ENCODE measurements at places on chromosomes 3 and 15.

GRCh38 chr3:66407611-66408218 is 93.1 kb downstream of the LRIG1 start:
- peak; percentile 22 for DNase-seq

DNA sequence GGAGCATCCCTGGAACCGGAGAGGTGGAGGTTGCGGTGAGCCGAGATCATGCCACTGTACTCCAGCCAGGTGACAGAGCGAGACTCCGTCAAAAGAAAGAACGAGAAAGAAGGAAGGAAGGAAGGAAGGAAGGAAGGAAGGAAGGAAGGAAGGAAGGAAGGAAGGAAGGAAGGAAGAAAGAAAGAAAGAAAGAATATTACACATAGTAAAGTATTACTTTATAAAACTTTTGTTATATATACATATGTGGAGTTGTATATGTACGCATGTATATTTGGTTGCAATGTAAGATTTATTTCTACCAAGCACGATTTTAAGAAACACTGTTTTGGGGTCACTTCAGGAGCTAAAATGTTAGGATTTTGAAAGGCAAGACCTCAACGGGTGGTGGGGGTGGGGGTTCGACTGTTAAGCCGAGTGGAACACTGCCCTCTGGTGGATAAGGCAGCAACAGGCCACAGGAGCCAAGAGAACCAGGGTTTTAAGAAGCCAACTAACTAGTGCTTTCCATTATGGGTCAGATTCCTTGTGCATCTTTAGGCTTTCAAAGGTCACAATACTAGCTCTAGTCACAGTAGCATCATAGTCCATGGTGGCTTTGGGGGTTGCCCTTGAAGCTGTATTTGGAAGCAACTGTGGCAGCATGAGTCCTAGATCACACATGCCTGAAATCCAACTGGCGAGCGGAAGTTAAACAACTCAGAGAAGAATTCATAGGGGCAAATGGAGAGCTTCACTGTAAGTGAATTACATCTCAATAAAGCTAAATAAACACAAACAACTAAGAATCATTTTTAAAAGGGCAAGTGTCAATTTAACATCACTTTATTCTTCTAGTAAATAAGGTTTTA is 22.5 kb downstream of the GLB1 start:
- DNase-seq, result peak; percentile 37

DNA sequence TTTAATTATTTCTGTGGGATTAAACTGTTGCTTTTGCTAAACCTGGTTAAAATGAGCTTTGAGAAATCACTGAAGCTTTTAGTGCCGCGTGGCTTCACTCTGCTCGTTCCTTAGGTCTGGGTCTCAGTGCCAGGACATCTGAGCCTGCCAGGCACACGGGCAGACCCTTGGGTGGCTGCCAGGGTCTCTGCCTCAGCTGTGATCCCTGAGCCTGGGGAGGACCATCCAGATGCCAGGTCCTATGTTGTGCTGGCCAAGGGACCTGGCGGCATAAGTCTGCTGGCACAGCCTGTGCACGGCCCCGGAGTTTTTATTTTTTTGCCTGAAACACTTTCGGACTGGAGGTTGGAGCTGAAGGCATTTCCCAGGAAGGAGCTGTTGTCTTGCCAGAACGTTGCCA is 328.1 kb downstream of the LRTM1 start:
- DNase-seq, result no peak

DNA sequence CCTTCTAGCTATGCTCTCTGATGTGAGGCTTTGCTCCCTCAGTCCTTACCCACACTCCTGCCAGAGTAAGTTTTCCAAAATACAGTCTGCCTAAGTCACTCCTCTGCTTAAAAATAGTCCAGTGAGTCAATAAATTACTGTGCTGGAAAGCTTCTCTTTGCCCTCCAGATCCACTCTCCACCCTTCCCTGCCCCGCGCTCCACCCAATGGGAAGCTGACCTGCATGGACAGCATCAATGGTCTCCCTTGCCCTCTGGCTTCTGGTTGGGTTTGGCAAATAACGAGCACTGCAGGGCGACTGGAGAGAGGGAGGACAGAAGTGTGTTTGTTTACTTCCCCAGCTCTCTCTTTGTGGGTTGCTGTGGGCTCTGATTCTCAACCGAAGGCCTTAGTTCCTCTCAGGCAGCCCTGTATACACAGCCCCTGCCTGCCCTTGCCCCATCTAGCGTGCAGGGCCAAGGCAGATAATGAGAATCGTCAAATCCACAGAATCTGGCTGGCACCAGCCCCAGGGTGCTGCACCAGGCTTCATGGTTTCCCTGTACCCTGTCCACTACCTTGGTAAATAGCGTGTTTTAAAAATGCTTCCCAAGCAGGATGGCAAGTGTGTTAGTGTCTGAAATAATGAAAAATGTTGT is 110.4 kb downstream of the ADAMTSL3 start:
- DNase-seq, result no peak

- DNase-seq, result no peak
Observed at GRCh38 chr3:180311242-180311641, 274.5 kb upstream of the PEX5L start.

DNA sequence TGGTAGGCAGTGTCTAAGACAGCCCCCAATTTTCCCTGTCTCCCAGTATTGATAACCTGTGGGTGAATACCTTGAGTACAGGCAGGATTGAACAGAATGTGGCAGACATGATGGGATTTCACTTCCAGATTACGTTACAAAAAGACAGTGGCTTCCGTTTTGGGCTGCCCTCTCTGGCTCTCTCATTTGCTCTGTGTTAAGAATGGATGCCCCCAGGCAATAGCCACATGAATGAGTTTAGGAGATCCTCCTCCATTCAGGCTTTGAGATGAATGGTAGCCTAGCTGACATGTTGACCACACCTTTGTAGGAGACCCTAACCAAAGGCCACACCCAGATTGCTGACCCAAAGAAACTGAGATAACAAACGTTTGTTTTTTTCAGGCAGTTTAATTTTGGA is 34.3 kb downstream of the UBXN7 start:
- DNase-seq, result no peak

GRCh38 chr3:188219147-188219546 is 65.2 kb downstream of the LPP start:
- DNase-seq, result no peak

DNA sequence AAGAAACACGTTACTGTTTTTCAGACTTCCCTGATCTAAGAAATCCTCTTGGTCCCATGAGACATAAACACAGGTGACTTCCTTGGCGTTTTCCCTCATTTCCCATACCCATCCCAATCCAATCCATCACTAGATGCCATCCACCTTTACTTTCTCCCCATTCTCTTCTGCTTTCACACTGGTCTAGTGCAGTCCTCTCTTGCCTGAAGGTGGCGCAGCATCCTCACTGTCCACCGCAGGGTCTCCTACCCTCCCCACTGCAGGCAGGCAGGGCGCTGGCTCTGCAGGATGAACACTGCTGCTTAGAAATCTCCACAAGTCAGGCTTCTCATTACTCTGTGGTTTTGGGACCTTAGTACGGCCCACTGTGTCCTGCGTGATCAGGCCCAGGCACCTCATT is 58.2 kb downstream of the RAB7A start:
- DNase-seq, result no peak

DNA sequence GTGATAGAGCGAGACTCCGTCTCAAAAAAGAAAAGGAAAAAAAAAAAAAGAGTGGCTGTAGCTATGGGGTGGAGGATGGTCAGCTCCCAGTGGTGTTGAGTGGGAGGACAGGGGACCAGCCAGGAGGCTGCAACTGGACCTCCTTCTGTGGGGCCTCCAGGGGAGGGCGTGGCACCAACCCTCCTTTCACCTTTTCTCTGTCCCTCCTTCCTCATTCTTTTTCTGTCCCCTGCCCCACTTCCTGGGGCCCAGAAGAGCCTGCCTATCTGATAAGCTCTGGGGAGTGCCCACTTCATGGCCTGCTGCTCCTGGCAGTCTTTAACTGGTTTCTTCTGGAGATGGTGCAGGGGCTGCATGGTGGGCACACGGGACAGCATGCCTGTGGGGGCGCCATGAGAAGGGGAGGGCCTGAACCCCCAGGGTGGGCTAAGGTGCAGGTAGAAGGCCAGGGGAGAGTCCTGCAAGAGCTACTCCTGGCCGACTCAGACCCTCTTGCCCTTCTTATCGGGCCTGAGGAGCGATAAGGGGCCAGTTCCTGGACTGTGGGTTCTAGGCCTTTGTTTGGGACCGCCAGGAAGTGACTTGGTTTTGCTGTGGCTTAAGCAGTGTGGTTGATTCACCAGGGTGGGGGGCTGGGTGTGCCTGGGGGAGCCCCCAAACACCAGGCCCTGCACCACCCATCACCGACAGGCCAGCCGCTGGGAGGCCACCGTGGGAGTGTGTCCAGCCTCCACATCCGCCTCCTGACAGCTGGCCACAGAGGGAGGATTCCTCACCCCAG is 49.4 kb upstream of the FLNB start:
- DNase-seq, result no peak

- no peak for DNase-seq
Observed at GRCh38 chr15:52013151-52013791, 5.7 kb upstream of the MAPK6 start.

DNA sequence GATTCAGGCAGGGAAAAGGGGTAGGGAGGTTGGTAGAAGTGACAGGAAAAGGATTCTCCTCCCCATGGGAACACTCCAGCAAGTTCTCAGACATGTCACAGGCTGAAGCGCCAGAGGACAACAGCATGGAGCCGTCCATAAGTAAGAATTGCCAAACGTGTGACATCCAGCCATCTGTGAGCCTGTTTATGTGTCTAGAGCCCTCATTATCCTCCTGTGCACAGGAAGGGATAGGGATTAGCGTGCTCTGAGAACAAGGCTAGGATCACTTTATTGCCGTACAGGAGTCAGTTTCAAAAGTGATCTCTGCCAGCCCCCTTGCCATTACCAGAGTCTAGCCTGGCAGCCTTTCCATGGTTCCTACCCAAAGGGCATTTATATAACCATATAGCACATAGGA is 549.5 kb downstream of the NTRK3 start:
- no peak for DNase-seq

GRCh38 chr3:43155464-43156121 is 49.7 kb upstream of the POMGNT2 start:
- DNase-seq, result no peak

DNA sequence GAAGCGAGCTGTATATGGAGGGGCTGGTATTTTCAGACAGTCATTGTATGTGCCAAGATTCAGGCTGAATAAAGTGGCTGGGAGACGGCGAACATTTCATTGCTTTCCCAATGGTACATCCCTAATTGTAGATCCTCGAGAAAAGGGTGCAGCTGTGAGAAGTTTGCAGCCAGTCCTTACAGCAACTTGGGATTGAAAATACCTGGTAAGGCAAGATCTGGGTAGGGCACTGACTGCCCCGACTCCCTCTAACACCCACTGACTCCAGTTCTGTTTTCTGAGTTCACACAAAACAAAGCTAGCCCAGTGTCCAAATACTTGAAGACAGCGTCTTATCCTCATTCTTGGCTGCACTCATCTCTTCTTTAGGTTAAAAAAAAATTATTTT is 63.7 kb downstream of the EDEM1 start:
- DNase-seq, result no peak

DNA sequence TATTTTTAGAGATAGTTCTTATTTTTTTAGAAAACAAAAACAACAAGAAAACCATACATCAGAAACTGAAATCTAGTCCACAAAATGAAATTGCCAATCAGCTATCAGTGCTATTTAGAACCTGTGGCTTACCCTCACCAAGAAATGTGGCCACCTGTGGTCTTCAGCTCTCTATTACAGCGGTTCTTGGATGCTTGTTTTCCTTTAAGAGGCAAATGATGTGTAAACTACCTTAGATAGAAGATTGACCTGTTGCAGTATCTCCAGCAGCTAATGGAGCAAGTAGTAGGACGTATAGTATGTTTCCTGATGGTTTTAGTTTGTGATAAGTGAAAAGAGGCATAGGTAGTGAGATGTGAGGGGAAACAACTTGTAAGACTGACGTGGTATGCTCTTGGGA is 21.2 kb downstream of the TFG start:
- DNase-seq, result no peak

DNA sequence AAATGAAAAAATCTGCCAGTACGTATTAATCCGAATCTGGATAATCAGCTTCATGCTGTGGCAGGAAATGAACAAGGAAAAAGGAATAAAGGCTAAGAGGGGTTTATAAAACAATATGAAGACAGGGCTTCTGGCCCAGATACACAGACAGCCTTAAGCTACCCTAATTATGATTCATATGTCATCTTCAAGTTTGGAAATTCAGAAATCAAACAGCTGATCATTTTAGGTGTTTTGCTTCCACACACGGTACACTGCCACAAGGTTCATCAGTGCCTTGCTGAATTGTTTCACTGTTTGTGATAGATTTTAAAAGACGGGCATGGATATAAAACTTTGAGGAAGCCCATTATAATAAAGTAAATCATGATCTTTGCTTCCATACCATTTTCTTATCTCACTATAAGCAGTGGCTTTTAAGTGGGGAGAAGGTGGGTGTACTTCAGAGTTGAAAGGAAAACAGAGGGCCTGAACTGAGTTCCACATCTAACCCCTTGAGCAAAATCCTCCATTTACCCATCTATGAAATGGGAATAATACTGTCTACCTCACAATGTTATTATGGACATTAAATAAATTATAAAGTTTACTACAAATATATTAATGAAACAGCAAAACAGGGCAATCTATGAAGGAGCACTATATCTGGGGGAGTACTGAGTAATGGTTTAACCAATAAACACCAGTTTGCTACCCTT is 15.7 kb downstream of the GTPBP8 start:
- no peak for DNase-seq

GRCh38 chr15:47505712-47506328 is 211.5 kb upstream of the SEMA6D start:
- DNase-seq, result no peak

GRCh38 chr3:160532371-160532770 is 33.0 kb downstream of the KPNA4 start:
- no peak for DNase-seq

DNA sequence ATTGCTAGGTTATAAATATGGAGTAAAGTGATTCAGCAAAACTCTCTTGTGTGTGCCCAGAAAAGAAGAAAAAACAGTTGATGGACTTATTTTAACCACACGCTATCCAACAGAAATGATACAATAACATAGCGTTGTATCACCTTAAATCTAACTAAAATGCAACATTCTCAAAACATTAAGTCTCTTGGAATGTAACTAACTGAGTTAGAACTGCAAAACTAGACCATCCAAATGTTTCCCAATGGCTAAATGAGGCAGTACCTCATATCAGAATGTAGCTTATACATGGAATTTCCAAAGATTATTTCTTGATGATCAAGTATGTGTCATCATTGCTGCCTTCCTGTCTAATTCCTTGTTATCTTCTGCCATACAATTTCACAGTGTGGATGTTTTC is 187.9 kb downstream of the CNTN3 start:
- no peak for DNase-seq

GRCh38 chr15:64182859-64183370 is 20.1 kb upstream of the PPIB start:
- DNase-seq, result no peak

GRCh38 chr3:153614563-153614962 is 452.5 kb downstream of the RAP2B start:
- DNase-seq, result no peak

- DNase-seq, result no peak
Observed at GRCh38 chr3:9395570-9396300, 1.7 kb upstream of the SETD5 start.

DNA sequence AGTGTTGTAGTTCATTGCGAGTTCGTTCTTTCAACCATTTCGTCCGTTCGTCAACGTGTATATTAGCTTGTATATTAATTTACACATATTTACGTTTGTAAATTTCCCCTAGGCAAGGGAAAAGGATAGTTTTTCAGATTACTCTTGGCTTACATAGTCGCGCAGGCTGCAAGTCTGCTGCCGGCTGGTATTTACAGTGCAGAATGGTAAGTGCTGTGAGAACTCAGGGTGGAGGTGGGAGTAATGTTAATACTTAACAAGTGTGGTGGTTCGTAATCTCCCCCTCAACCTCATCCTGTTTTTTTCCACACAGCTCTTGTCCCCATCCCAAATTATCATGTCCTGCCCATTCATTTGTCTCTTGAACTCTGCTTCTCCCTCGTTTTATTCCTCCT is 766 bp downstream of the FAM98B start:
- DNase-seq, result no peak
